NCI-H510A (cell line): ENCODE measurements at places on chromosomes 2 and 18.
A peak's percentile ranks its signal among the peaks of the same experiment; 100 is the strongest.

GRCh38 chr18:59468821-59469220 lies 109.8 kb upstream of the LMAN1 start:
- DNase-seq, result no peak

DNA sequence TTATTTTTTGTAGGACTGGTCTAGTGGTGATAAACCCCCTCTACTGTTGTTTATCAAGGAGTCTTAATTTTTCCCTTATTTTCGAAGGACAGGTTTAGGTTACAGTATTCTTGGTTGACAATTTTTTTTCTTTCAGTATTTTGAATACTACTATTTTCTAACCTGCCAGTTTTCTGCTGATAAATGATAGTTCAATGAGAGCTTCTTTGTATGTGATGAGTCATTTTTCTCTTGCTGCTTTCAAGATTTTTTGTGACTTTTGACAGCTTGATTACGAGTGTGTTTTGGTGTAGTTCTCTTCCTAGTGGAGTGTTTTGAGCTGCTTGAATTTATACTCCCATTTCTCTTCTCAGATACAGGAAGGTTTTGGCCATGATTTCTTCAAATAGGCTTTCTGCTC lies 77.5 kb downstream of the ACSL3 start:
- DNase-seq, result no peak

GRCh38 chr18:48364146-48364545 lies 45.0 kb downstream of the ZBTB7C start:
- DNase-seq, result no peak

- no peak for DNase-seq
Observed at GRCh38 chr18:35306588-35307250, 16.7 kb upstream of the ZSCAN30 start.

- no peak for DNase-seq
Observed at GRCh38 chr2:237389831-237390230, 24.1 kb downstream of the COL6A3 start.

GRCh38 chr2:5691985-5692529 lies at the start of gene SOX11:
TSS of gene SOX11 (plus strand) at chr2:5692384. CDS start at chr2:5692722, 338 bp downstream.
- DNase-seq, result peak; percentile 91

DNA sequence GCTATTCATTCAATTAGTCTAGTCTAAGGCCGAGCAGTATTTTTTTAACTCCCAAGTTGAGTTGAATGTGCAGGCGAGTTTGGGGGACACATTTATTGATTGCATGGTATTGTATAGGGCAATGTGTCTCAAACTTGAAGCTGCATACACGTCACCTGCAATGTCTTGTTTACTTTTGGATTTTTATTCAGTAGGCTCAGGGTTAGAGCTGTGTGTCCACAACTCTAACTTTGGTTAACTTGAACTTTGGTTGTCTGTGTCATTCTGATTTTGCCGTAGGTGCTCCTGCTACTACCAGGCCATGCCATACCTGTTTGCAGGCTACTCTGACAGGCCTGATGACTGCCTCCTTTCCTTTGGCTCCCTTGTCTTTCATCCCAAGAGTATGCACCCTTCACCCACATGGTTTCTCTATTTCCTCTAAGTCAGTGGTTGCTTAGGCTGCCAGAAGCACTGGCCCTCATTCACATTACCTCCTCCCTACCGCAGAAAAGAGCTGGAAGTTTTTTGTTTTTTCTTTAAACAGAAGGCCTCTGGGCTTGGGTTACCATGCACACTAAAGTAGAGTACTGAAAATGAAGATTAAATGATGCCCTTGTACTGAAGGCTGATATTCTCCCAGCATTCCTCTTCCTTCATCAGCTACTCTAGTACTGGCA lies 219.4 kb upstream of the SPOPL start:
- no peak for DNase-seq

GRCh38 chr2:74493546-74493945 lies 5.9 kb downstream of the LBX2 start:
- DNase-seq, result no peak

DNA sequence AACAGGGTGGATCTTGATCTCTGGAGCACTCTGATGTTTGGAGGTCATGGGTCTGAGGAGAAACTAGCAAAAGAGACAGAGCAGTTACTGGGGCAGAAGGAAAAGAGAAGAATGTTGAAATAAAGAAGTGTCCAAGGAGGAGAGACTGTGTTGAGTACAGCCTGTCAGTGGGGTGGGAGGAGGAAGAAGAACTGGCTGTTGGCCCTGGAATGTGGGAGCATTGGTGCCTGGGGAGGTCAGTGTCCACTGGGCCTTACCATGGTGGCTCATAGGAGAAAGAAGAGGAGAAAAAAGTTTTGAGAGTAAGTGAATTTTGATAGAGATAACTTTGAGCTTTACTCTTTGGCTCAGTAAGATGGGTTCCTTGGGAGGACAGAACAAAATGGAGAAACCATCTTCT lies 499.0 kb downstream of the TXNL1 start:
- DNase-seq, result no peak

DNA sequence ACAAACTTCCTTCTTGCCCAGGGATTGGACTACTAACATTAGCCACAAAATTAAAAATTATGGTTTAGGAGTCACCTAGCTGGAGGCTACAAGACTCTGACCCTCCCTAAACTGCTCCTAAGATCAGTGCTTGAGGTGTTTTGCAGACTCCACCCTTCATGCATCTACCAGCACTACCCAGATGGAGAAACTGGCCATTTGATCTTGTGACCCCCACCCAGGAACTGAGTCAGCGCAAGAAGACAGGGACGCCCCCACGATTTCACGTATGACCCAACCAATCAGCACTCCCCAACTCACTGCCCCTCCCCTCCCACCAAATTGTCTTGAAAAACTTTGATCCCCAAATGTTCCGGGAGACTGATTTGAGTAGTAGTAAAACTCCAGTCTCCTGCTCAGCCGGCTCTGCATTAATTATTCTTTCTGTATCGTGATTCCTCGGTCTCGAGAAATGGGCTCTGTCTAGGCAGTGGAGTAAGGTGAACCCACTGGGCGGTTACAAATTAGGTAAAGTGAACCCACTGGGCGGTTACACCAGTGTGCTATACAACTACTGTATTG lies 40.1 kb upstream of the CCDC88A start:
- no peak for DNase-seq

DNA sequence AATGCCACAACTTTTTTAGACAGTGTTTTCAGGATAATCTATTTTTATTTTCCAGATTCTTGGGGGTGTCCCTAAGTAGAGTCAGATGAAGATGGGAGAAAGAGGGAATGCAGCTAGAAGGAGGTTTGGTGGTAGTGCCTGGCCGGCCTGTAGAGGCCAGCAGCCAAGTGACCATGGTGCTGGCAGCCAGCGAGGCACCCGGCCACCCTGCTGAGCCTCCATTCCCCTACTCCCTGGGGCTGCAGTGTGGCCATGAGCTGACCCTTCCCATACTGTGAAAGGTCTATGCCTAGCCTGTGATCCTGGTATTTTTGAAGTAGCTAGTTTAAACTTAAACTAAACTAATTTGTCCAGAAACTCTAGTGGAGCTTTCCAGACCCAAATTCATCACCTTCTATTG lies 268.6 kb downstream of the CYRIA start:
- no peak for DNase-seq
